ENCODE measurements at places on chromosomes 2 and 18.

GRCh38 chr2:18473241-18474181, 86.9 kb downstream of the RDH14 start:
- DNase-seq: no peak

DNA sequence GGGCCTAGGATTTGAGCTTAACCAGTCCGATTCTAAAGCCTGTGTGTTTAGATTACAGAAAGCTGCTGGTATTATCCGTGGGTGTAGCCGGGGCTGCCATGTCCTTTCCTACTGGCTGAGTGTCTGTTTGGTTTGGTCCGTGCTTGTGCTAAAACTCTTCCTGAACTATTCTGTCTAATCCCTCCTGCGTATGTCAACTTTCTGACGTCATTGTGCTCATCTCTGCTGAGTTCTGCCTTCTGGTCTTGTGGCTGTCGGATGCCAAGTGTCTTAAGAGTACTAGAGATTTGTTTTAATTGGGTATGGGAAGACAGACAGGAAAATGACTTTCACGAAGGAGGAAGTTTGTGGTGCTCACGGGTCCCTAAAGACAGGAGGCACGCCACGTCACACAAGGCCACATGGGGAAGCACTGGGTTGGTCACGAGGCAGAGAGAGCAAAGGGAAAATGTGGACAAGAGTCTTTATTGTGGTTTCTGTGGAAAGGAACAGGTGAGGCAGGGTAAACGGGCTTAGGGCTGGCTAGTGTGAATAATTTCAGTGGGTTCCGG, 31.8 kb upstream of the NTSR2 start:
- no peak for DNase-seq

GRCh38 chr18:32668956-32669355, 103.9 kb downstream of the KLHL14 start:
- DNase-seq: no peak

- DNase-seq: no peak
Observed at GRCh38 chr2:231765496-231765929, 15.6 kb downstream of the PDE6D start.

GRCh38 chr18:46899274-46899948, 17.9 kb downstream of the PIAS2 start:
- DNase-seq: no peak

DNA sequence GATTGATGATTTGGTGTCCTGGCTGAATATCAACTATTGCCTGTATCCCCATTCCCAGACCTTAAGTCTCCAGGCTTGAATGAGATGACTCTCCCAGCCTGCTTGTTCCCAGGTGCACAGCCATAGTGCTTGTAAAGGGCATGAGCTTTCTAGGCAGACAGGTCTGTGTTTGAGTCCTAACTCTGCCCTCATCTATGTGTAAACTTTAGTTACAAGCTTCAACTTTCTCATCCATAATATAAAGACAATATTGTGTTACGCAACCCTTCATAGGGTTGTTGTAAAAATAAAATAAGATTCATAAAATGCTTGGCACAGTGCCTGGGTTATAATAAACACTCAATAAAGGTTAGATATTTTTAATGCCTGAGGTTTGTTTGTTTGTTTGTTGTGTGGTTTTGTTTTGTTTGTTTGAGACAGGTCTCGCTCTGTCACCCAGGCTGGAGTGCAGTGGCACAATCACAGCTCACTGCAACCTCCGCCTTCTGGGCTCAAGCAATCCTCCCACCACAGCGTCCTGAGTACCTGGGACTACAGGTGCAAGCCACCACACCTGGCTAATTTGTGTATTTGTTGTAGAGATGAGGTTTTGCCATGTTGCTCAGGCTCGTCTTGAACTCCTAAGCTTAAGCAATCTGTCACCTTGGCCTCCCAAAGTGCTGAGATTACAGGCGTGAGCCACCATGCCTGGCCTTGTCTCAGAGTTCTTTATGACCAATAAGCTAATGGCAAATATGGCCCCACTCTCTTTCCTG, 89.4 kb upstream of the MAPRE2 start:
- no peak for DNase-seq

GRCh38 chr2:99285526-99285925, 15.5 kb downstream of the LYG1 start:
- DNase-seq: no peak

- DNase-seq: no peak
Observed at GRCh38 chr2:195632856-195633572, 24.0 kb upstream of the SLC39A10 start.

GRCh38 chr2:152613235-152613634, 104.0 kb downstream of the PRPF40A start:
- no peak for DNase-seq

- no peak for DNase-seq
Observed at GRCh38 chr18:67140495-67140894, 376.0 kb downstream of the DSEL start.

DNA sequence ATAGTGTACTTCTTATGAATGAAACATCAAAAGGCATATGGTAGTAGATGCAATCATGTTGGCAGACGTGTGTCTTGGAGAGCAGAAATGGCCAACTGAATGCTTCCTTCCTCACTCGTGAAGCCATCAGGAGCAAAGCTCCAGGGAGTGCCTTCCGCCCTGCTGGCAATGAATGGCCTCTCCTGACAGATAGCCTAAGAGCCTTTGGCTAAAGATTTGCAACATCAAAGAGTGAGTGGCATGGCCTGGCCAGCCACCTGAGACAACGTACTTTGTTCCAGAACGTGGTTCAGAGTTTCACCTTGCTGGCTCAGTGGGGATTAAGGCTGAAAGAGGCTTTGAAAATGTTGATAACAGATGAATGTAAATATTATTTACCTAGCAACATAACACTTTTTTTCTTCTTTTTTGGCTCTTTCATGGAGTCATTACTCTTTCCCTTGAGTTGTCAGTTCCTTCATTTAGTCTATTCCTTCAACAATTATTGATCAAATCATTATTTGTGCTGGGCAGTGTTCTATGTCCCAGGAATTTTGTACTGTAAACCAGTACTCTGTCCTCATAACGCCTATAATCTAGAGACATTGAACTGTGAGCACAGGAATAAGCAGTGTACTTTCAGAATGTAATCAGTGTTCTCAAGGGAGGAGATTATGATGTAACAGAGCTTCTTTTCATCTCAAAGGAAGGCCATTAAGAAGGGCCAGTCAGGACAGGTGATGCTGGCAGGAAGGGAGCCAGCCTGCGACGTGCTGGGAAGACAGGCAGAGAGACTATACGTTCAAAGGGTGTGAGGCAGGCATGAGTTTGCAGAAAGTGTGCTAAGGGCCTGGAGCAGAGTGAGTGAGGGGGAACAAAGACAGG, 59.4 kb upstream of the SH3RF3 start:
- DNase-seq: no peak

DNA sequence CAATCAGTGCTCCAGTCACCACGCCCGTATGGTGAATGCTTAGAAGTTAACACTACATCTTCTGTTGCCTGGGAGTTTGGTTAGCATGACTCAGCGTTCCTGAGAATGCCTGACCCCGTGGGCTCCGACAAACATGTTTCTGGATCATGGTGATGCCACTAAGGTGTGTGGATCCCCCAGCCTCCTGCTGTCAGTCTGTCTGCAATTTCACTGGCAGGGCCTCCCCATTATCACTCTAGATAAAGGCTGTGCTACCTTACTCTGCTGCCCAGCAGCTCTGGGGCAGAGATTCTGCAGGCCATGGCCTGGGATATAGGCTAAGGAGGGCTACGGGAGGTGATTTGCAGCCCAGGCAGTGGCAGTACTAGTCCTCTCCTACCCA, 66.0 kb downstream of the STPG4 start:
- no peak for DNase-seq

GRCh38 chr2:241107031-241107783, 5.1 kb upstream of the MTERF4 start:
- DNase-seq: no peak

DNA sequence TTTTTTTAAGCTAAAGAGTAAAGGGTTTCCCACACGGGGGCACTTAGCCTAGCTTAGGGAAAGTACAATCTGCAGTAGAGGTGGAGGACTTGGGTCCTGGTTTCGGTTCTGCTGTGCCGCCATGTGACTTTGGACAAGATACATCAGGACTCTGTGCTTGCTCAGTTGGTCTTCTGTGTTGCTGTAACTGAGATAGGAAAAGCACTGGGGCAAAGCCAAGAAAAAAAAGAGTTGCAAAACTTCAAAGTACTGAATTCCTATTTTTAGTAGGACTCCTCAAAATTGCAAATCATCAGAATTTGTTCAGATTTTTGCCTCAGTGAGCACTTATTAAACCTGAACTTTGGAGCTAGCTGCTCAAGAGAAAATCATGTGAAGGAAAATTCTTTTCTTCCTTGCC, 96.3 kb upstream of the STON1 start:
- DNase-seq: no peak

- DNase-seq: no peak
Observed at GRCh38 chr2:26605195-26605998, 35.8 kb downstream of the CIB4 start.

- DNase-seq: no peak
Observed at GRCh38 chr2:100107906-100108647, 34.3 kb downstream of the AFF3 start.

DNA sequence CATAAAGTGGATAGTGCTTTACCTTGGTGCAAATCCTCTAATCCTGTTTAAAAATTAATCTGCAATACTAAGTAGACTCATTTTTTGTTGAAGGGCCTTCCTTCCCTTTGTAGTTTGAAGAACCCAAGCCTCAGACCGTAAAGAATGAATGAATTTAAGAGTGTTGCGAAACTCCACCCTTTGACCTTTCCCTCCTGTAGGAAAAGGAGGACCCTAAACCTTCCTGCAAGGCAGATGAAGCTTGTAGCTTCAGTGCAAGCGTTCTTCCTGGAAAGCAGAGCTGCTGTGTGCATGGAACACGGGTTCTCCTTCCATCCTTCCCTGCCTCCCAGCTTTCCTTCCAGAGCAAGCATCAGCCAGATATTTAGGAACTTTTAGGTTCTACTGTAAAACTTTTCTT, 1.7 kb downstream of the IMPA2 start:
- no peak for DNase-seq

DNA sequence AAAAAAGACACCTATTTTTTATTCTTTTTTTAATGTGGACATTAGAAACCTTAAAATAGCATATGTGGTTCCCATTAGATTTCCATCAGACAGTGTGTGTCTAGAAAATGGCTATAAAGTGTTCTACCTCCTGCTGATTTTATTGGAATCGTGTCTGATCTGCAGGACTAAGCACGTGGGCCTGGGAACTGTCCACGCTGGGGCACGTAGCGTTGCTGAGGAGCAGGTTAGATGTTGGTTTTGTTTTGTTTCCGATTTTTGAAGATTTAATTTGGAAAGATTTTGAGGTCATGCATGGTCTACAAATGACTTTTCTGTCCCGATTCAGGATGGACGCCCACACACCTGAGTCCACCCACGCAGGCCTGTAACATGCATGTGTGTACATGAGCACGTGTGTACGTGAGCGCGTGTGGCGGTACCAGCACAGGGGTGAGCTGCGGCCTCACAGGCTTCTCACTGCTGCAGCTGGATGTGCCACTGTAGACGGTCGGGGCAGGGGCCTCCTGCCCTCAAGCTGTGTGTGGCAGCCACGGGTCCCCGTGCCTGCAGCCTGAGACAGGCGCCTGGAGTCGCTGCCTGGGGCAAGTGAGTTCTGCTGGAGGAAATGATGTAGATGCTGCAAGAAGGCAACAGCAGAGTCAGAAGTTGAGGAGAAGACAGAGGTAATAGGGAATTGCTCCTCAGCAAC, 99.7 kb upstream of the CTDP1 start:
- no peak for DNase-seq

GRCh38 chr2:119113489-119113770, 45.1 kb downstream of the C1QL2 start:
- DNase-seq: no peak

DNA sequence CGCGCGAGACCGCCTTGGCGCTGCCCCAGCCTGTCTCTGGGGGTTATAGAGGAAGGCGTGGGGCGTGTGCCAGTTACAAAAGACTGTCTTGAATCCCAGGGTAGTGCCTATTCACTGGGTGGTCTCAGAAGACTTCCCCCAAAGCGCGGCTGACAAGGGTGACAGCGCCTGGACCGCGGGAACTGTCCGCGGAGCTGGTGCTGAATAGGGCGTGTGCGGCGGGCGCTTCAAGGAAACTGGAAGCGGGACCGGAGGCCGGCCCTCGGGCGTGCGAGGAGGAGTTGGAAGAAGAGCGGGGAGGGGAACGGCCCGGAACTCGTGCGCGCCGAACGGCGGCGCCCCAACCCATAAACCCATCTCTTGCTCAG, 2.3 kb downstream of the EGR4 start:
- DNase-seq: peak; percentile 35

GRCh38 chr2:66547887-66548286, 113.0 kb downstream of the MEIS1 start:
- DNase-seq: no peak

- no peak for DNase-seq
Observed at GRCh38 chr18:75074196-75075015, 134.5 kb downstream of the PTGR3 start.

GRCh38 chr2:240052524-240052923, 797 bp downstream of the OR6B3 start:
- no peak for DNase-seq

DNA sequence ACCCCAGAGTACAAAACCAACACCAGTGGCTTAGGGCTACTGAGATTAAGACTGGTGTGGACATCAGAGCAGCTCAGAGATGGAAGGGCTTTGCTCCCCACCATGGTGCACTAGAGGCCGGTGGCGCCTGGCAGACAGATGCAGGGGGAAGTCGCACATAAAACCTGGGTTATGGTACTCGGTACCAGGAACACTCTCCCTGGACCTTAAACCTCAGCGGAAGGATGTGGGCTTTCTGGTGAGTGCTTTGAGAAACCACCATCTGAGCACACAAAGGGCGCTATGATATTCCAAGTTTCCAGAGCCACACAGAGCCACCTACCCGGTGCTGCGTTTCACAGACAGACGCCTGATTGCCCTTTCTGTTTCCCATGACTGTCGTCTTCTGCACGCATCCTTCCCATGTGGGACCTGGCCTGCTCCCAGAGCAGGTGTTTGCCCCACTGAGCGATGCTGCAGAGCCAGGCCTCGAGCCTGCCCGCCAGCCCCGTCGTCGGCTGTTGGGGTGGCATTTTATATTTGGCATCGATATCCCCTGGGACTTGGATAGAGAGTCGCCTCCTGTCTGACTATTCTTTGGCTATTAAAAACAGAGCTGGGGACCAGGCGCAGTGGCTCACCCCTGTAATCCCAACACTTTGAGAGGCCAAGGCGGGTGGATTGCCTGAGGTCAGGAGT, 89.5 kb upstream of the ODC1 start:
- no peak for DNase-seq

DNA sequence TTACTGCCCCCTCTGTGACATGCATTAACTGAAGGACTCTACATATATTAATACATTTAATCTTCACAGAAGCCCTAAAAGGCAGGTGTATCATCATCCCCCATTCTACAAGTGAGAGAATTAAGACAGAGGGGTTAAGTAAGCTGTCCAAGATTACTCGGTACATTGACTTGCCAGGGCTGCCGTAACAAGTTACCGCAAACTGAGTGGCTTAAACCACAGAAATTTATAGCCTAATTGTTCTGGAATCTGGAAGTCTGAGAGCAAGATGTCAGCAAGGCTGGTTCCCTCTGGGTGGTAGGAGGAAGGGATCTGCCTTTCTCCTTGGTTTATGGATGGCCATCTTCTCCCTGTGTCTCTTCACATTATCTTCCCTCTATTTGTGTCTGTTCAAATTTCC, 605.5 kb downstream of the EPHA4 start:
- no peak for DNase-seq
